Astrocyte (in vitro differentiated cells and primary cell): ENCODE measurements at places on chromosomes 7 and 10. TPM values are rescaled to one million over a fixed set of nuclear protein-coding genes. Genes with fewer than 3 reads are reported as not detected.
A peak's percentile ranks its signal among the peaks of the same experiment; 100 is the strongest.

- no peaks in the 10 kb centered on the region for H3K27me3 ChIP-seq
- H3K4me1 ChIP-seq, result peaks cover 17% of the 10 kb centered on the region
- H3K4me3 ChIP-seq, result no peak overlapping the region
- DNase-seq, result no peak
- peaks cover 4% of the 10 kb centered on the region for H3K36me3 ChIP-seq
Measured at GRCh38 chr10:86872757-86873156, 84.7 kb downstream of the MMRN2 start.

TLX1 gene
- total RNA-seq, result not detected in 2 replicates

DNA sequence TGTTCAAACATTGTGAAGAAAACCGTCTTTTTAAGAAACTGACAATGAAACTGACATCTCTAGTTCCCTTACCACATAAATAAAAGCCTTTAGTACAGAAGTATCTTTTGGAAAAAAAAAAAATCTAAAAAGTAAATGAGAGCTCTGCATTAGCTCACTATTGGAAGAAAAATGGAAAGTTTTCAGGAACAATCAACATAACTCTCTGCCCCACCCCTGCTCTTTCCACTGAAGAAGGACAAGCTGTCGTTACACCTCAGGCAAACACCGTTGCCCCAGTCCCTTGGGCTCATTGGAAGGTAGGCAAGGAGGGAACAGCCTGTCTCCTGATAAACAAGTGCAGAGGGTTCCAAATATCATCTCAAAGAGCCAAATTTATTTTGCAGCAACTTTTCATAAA is 22.4 kb upstream of the C1QL3 start:
- no peaks in the 10 kb centered on the region for H3K4me1 ChIP-seq
- no peak overlapping the region for H3K27ac ChIP-seq
- no peak for DNase-seq
- H3K36me3 ChIP-seq, result no peaks in the 10 kb centered on the region

GRCh38 chr10:89389254-89389653 is 3.2 kb upstream of the IFIT1 start:
- DNase-seq, result peak; percentile 18
- H3K4me3 ChIP-seq, result no peak overlapping the region
- peaks cover 11% of the 10 kb centered on the region for H3K4me1 ChIP-seq
- H3K36me3 ChIP-seq, result no peaks in the 10 kb centered on the region

DNA sequence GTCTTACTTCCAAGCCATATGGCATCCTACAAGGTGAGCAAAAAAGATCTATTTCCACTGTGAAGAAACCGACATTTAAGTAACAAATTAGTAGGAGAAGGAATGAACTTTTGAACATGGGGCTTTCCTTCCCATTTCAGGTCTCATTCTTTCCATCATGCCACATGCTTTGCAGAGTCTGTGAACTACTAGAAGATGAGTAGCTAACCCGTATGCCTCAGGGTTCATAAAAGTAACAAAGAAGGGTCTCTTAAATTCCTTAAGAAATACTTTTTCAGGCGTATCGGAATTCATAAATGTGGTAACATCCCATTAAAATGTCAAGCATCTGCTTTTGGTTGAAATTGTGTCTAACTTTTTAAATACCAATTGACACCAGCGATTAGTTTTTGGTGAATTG is 81.3 kb upstream of the TNS3 start:
- no peaks in the 10 kb centered on the region for H3K27me3 ChIP-seq
- H3K4me3 ChIP-seq, result no peak overlapping the region
- DNase-seq, result no peak

DNA sequence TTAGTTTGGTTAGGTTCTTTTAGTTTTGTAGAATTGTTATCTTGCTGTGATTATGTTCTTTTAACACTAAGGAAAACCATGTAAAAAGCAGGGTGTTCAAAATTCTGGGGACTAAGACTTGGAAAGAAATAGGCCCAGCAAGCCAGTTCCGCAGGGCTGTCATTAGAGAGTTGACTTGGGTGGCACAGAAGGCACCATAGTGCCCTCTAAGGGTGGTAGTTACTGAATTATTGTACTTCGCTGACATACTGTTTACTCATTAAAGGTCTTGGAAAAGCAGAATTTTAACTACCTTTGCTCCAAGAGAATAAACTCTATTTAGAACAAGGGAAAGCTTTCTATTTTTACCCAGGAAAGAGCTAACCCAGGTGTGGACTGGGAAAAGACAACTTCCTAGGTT is 86.5 kb downstream of the OTUD1 start:
- H3K36me3 ChIP-seq, result no peaks in the 10 kb centered on the region
- DNase-seq, result no peak
- no peaks in the 10 kb centered on the region for H3K4me1 ChIP-seq
- H3K27ac ChIP-seq, result no peak overlapping the region
- H3K27me3 ChIP-seq, result no peaks in the 10 kb centered on the region

- H3K27ac ChIP-seq, result no peak overlapping the region
- H3K36me3 ChIP-seq, result no peaks in the 10 kb centered on the region
- no peak for DNase-seq
- H3K27me3 ChIP-seq, result no peaks in the 10 kb centered on the region
Measured at GRCh38 chr10:52740913-52741675, 31.5 kb downstream of the MBL2 start.

- H3K36me3 ChIP-seq, result no peaks in the 10 kb centered on the region
- H3K4me1 ChIP-seq, result no peaks in the 10 kb centered on the region
- H3K27me3 ChIP-seq, result peaks cover 2% of the 10 kb centered on the region
- no peak overlapping the region for H3K27ac ChIP-seq
- DNase-seq, result no peak
Measured at GRCh38 chr10:69650589-69651261, 20.7 kb downstream of the FAM241B start.

GRCh38 chr7:140940898-140941297 is 16.2 kb upstream of the BRAF start:
- no peak overlapping the region for H3K27ac ChIP-seq
- no peak overlapping the region for H3K4me3 ChIP-seq
- no peaks in the 10 kb centered on the region for H3K27me3 ChIP-seq

- H3K27me3 ChIP-seq, result no peaks in the 10 kb centered on the region
- no peak for DNase-seq
- H3K4me3 ChIP-seq, result no peak overlapping the region
Measured at GRCh38 chr10:130887170-130887569, 424.4 kb downstream of the TCERG1L start.

- peak overlapping the region; percentile 92 for H3K4me3 ChIP-seq
- H3K27ac ChIP-seq, result peak overlapping the region; percentile 78
- DNase-seq, result no peak
- H3K27me3 ChIP-seq, result no peaks in the 10 kb centered on the region
- H3K4me1 ChIP-seq, result peaks cover 6% of the 10 kb centered on the region
Measured at GRCh38 chr7:33128631-33128989, 754 bp upstream of the BBS9 start.

DNA sequence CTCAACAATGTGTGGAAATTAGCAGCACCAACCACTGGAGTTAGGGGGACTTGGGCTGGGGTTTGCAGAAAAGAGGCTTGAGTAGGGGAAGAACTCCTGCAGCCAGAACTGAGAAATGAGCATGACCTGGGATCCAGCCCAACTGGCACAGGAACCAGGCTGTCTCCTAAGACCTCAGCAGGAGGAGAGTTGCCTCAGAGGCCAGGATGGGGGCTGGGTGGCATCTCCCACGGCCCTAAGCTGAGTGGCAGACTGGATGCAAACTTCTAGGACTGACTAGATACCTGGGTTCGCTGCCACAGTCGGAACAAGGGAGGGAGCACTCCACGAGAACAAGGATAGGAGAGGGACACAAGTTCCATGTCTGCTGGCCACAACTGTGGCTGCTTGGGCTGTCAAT is 62.6 kb downstream of the RNF32 start:
- H3K27ac ChIP-seq, result no peak overlapping the region
- no peak for DNase-seq
- no peak overlapping the region for H3K4me3 ChIP-seq
- no peaks in the 10 kb centered on the region for H3K36me3 ChIP-seq

- DNase-seq, result peak; percentile 80
- H3K4me3 ChIP-seq, result no peak overlapping the region
- no peak overlapping the region for H3K27ac ChIP-seq
- H3K36me3 ChIP-seq, result no peaks in the 10 kb centered on the region
Measured at GRCh38 chr10:17984056-17984455, 32.3 kb downstream of the SLC39A12 start.

GRCh38 chr7:19814776-19815175 is 41.4 kb upstream of the TMEM196 start:
- DNase-seq, result no peak
- H3K27ac ChIP-seq, result no peak overlapping the region
- H3K4me1 ChIP-seq, result no peaks in the 10 kb centered on the region
- no peak overlapping the region for H3K4me3 ChIP-seq
- H3K36me3 ChIP-seq, result no peaks in the 10 kb centered on the region
- no peaks in the 10 kb centered on the region for H3K27me3 ChIP-seq

DNA sequence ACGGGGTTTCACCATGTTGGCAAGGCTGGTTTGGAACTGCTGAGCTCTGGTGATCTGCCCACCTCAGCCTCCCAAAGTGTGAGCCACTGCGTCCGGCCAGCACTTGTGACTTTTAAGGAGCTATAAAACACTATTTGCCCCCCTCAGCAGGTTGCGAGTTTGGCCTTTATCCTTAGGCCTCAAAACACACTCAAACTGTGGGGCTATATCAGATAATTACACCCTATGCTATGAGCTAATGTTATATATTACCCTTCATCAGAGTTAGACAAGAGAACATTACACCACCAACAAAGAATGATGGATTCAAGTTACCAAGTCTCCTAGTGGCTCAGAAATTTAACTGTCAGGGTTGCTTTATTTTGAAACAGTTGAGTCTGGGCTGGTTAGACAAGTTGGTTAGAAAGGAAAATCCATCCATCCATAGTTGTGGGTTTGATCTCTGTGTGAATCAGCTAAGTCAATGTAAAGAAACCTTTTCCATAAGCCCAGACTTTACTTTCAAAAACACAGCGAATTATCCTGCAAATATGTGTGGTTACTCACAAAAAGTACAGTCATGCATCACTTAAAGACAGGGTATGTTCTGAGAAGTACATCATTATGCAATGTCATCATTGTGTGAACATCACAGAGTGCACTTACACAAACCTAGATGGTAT is 115.8 kb downstream of the SEMA3D start:
- no peaks in the 10 kb centered on the region for H3K36me3 ChIP-seq
- H3K27ac ChIP-seq, result no peak overlapping the region

DNA sequence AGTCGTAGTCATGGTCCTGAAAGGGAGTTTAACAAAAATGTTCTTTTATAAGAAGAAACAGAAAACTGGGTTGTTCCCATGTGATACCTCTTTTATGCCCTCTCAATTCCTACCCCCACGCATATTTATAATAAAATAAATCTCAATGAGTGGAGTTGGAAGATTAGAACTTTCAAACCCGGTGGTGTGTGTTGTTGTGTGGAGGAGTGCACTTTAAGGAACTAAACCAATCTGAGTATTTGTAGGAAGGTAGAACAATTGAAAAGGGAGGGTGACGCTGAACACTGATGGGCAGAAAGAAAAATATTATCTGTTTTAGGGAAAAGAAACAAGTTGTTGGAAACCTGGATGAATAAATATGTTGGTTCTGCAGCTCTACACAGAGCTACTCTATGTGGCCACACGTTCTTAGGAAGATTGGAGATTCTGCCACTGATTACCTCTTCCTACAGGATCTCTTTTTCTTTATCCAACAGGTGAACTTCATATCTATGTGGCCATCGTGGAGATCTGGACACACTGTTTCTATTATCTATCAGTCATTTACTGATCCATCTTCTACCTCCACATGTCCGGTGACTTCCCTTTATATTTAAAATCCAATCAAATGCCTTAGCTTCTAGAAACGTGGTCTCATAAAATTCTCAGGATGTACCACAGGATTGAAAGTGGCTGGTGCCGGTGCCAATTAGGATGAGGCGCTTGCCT is 13.1 kb upstream of the GATA3 start:
- no peaks in the 10 kb centered on the region for H3K4me1 ChIP-seq
- no peak overlapping the region for H3K4me3 ChIP-seq

MUC3A gene
- 0.61 TPM in 1 of 2 replicates, not detected in the other for total RNA-seq

CFTR gene
- 0.38 and 2.5 TPM in 2 replicates for total RNA-seq

- H3K27me3 ChIP-seq, result no peaks in the 10 kb centered on the region
- no peak overlapping the region for H3K4me3 ChIP-seq
- no peak overlapping the region for H3K27ac ChIP-seq
- peak; percentile 35 for DNase-seq
Measured at GRCh38 chr10:103598654-103599115, 105.2 kb downstream of the NEURL1 start.

GRCh38 chr7:112272921-112273561 is 66.5 kb downstream of the ZNF277 start:
- H3K36me3 ChIP-seq, result no peaks in the 10 kb centered on the region
- H3K27ac ChIP-seq, result no peak overlapping the region
- H3K4me1 ChIP-seq, result no peaks in the 10 kb centered on the region
- H3K27me3 ChIP-seq, result no peaks in the 10 kb centered on the region

DNA sequence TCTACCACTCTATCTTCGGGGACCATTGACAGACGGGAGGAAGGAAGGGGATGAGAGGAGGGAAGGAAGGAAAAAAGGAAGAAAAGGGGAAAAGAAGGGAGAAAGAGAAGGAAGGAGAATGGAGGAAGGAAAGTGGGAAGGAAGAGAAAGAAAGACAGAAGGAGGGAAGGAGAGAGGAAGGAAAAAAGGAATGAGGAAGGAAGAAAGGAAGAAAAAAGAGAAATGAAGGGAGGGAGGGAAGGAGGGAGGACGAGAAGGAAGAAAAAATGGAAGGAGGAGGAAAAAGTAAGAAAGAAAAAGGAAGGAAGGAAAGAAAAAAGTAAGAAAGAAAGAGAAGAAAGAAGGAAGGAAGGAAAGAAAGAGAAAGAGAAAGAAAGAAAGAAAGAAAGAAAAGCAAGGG is 128.9 kb downstream of the ADARB2 start:
- no peak overlapping the region for H3K4me3 ChIP-seq
- H3K36me3 ChIP-seq, result no peaks in the 10 kb centered on the region
- H3K4me1 ChIP-seq, result no peaks in the 10 kb centered on the region
- no peak overlapping the region for H3K27ac ChIP-seq
- no peak for DNase-seq
- no peaks in the 10 kb centered on the region for H3K27me3 ChIP-seq

- no peaks in the 10 kb centered on the region for H3K36me3 ChIP-seq
- H3K4me1 ChIP-seq, result no peaks in the 10 kb centered on the region
- no peak overlapping the region for H3K4me3 ChIP-seq
- DNase-seq, result no peak
Measured at GRCh38 chr10:74968667-74969061, 142.3 kb downstream of the KAT6B start.

OR2A12 gene
- not detected in 2 replicates for total RNA-seq

GRCh38 chr10:102426803-102427287 is 5.5 kb downstream of the CUEDC2 start:
- no peaks in the 10 kb centered on the region for H3K27me3 ChIP-seq
- H3K4me3 ChIP-seq, result no peak overlapping the region
- H3K27ac ChIP-seq, result no peak overlapping the region
- peak; percentile 55 for DNase-seq
- peaks cover 19% of the 10 kb centered on the region for H3K4me1 ChIP-seq
- no peaks in the 10 kb centered on the region for H3K36me3 ChIP-seq
